WTC11 (cell line): ENCODE measurements at places on chromosomes 3 and 15. TPM values are rescaled to one million over a fixed set of nuclear protein-coding genes. Genes with fewer than 3 reads are reported as not detected.

DNA sequence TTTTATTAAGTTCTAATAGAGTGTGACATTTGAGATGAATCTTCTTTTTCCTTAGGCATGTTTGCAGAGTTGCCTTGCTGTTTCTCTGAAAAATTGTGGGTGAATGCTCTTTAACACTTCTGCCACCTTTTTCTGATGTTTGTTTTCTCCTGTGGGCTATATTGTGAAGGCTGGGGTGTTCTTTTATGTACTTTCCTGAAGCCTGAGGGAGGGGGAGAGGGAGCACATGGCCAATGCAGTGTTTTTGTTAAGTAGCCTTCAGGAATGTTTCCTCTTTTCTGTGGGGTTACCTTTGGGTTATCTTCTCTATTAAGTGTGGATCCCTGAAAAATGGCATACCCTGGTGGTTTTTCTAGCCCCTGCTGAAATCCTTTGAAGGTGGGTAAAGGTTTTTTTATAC, 50.2 kb downstream of the CMC1 start:
- no peak overlapping the region for H3K4me3 ChIP-seq
- DNase-seq = no peak

GRCh38 chr3:66407611-66408218, 93.1 kb downstream of the LRIG1 start:
- H3K36me3 ChIP-seq = peaks cover 84% of the 10 kb centered on the region
- DNase-seq = peak; percentile 90
- H3K4me1 ChIP-seq = peaks cover 46% of the 10 kb centered on the region

GRCh38 chr3:191282251-191283185, 46.7 kb upstream of the CCDC50 start:
- no peak for DNase-seq
- H3K4me3 ChIP-seq = no peak overlapping the region
- H3K4me1 ChIP-seq = no peaks in the 10 kb centered on the region
- H3K27ac ChIP-seq = no peak overlapping the region

- DNase-seq = no peak
- H3K27me3 ChIP-seq = no peaks in the 10 kb centered on the region
- H3K4me1 ChIP-seq = peaks cover 57% of the 10 kb centered on the region
- peak overlapping the region; percentile 20 for H3K4me3 ChIP-seq
- peak overlapping the region; percentile 97 for H3K27ac ChIP-seq
Measured at GRCh38 chr3:106880206-106880605, 497.0 kb upstream of the CCDC54 start.

DNA sequence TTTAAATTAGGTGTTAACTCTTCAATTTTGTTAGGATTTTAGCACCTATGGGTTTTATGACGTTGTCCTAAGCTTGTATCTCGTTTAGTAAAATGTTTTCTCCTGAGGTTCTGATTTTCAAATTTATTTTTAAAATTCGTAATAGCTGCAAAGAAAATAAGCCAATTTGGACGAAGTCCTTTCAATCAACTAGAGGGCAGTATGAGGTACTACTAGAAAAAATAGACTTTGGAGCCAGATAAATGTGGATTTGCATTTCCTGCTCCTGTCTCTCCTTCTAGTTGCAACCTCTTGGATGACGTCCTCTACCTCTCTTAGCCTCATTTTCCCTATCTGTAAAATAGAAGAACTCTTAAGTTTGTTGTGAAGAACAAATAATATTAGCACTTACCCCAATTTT, 81.1 kb downstream of the SLTM start:
- no peak for DNase-seq

DNA sequence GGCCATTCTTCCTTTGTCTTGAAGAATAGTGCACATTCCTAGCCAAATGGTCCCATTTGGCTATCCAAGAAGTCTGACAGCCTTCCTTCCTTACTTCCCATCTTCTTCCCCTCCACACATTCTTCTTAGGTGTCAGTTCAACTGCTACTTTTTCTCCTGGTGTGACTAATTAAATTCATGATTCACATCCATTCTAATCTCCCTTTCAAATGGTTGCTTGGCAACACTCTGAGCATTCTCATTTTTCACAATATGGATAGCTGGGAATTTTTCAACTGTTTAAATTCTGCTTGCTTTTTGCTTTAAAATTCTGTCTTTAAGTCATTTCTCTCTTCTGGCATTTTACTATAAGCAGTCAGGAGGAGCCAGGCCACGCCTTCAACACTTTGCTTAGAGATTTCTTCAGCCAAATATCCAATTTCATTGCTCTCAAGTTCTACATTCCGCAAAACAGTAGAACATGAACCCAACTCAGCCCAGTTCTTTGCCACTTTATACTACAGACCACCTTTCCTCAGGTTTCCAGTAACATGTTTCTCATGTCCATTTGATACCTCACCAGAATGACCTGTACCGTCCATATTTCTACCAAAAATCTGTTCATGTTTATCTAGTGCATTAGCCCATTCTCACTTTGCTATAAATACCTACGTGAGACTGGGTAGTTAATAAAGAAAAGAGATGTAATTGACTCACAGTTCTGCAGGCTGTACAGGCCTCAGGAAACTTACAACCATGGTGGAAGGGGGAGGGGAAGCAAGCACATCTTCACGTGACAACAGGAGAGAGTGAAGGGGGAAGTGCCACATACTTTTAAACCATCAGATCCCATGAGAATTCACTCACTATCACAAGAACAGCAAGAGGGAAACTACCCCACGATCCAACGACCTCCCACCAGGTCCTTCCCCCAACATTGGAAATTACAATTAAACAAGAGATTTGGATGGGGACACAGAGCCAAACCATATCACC, 31.9 kb upstream of the MCF2L2 start:
- H3K27ac ChIP-seq = no peak overlapping the region
- H3K36me3 ChIP-seq = peaks cover 7% of the 10 kb centered on the region; the same call in 1 of the 2 replicates
- H3K27me3 ChIP-seq = peaks cover 3% of the 10 kb centered on the region; the same call in 1 of the 2 replicates
- no peak for DNase-seq

GRCh38 chr15:66744610-66745279, 42.7 kb downstream of the SMAD6 start:
- H3K36me3 ChIP-seq = no peaks in the 10 kb centered on the region
- H3K4me1 ChIP-seq = peaks cover 64% of the 10 kb centered on the region
- H3K27me3 ChIP-seq = no peaks in the 10 kb centered on the region
- H3K27ac ChIP-seq = peak overlapping the region; percentile 97
- no peak for DNase-seq

LYZL4 gene
- not detected in 3 replicates for total RNA-seq

GASK1A gene
- 7.1 to 9.6 TPM (median 7.7 TPM) in 3 replicates for total RNA-seq

DNA sequence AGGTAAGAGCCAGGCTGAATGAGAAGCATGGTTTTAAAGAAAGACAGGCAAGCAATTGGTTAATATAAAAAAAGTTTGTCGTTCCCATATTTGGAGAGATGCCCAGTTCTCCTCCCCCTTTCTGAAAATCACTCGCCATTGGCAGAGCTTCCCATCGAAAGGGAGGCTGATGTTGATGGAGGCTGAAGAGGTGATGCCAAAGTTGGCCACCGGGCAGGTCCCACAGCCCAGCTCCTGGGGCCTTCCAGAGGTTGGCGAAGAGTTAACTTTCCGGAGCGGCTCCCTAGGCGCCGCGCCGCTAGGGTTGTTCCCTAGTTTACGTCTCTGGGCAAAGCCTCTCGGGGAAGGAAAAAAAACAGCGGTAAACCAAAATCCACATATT, 793 bp downstream of the PCOLCE2 start:
- no peaks in the 10 kb centered on the region for H3K36me3 ChIP-seq
- peaks cover 21% of the 10 kb centered on the region for H3K27me3 ChIP-seq
- H3K4me1 ChIP-seq = peaks cover 22% of the 10 kb centered on the region
- peak overlapping the region; percentile 78 for H3K4me3 ChIP-seq
- no peak overlapping the region for H3K27ac ChIP-seq
- DNase-seq = no peak

ATP13A4 gene
- 0.18 to 0.60 TPM (median 0.20 TPM) in 3 replicates for total RNA-seq

P2RY14 gene
- 0.07 TPM in 1 of 3 replicates, not detected in the others for total RNA-seq

ROPN1 gene
- not detected in 3 replicates for total RNA-seq

DNA sequence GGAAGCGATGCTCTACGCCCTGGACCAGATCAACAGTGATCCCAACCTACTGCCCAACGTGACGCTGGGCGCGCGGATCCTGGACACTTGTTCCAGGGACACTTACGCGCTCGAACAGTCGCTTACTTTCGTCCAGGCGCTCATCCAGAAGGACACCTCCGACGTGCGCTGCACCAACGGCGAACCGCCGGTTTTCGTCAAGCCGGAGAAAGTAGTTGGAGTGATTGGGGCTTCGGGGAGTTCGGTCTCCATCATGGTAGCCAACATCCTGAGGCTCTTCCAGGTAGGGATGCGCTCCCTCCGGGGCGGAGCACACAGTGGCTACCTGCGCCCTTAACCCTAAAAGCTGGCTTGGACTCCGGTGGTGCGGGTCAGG, 698 bp downstream of the GRM7 start:
- peak; percentile 14 for DNase-seq
- H3K4me3 ChIP-seq = peak overlapping the region; percentile 77
- no peak overlapping the region for H3K27ac ChIP-seq
- peaks cover 12% of the 10 kb centered on the region; the same call in 1 of the 2 replicates for H3K4me1 ChIP-seq
- H3K36me3 ChIP-seq = peaks cover 24% of the 10 kb centered on the region

GRCh38 chr15:91114301-91114700, 14.2 kb downstream of the SV2B start:
- peaks cover 7% of the 10 kb centered on the region for H3K4me1 ChIP-seq
- no peaks in the 10 kb centered on the region; the same call in none of the 2 replicates for H3K27me3 ChIP-seq
- no peak for DNase-seq
- H3K4me3 ChIP-seq = no peak overlapping the region

DNA sequence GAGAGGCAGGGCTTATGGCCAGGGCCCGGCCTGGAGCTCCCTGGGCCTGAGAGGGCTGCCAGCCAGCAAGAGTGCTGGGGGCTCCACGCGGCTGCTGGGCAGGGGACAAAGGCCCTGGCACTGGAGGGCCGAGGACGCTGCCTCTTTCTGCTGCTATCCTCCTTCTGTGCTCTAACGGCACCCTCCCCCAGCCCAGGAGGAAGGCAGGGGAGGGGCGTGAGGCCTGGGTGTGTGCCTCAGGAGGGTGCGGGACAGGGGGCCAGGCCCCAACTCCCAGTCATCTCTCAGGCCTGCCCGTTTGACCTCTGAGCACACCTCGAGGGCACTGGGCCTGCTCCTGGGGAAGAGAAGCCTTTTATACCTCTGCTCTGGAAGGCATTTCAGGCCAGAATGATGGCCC, 115.5 kb downstream of the ADCY5 start:
- no peak for DNase-seq
- no peaks in the 10 kb centered on the region for H3K27me3 ChIP-seq
- H3K36me3 ChIP-seq = no peaks in the 10 kb centered on the region

DNA sequence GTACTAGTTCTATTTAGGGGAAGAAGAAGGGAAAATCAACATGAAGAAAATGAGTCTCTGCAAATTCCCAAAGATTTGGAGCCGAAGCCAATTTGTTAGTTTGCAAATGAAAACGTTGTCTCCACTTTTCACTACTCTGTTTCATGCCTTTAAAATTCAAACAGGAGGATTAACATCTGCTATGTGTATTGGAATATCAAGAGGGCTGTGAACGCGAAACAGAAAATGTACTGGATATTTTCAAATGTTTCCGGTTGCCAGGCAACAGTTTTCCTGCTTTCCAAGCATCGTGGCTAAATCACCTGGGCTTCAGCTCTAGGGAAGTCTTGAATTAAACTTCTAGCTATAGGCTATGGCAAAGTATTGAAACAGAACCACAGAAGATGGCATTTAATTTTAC, 172.8 kb downstream of the KCNMB2 start:
- DNase-seq = no peak
- H3K4me3 ChIP-seq = no peak overlapping the region
- no peaks in the 10 kb centered on the region for H3K36me3 ChIP-seq
- H3K27ac ChIP-seq = no peak overlapping the region; the same call in 1 of the 2 replicates
- peaks cover 43% of the 10 kb centered on the region for H3K4me1 ChIP-seq

DNA sequence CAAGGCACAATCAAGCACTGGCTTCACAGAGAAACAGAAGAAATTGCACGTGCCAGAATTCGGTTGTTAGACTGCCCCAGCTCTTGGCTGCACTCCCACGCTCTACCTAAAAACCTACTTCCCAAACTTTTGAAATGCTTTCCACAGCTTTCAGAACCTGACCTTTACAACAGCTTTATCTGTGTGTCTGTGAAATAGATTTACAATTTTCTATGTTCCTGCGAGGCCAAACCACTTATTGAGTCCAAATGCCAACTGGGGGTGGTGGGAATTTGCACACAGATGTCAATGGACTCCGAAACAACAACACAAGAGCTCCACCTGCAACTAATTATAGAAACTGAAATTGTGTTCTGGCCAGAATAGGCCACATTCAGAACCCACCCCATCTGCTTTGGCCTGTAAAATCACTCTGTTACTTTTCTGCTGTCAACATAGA, 44.6 kb downstream of the ERC2 start:
- 0 out of 2 replicates have a peak overlapping the region, but pooled peaks have one; percentile 22 for H3K27ac ChIP-seq
- no peaks in the 10 kb centered on the region for H3K27me3 ChIP-seq
- no peak for DNase-seq
- no peak overlapping the region for H3K4me3 ChIP-seq
- peaks cover 15% of the 10 kb centered on the region for H3K4me1 ChIP-seq
- peaks cover 26% of the 10 kb centered on the region for H3K36me3 ChIP-seq

GRCh38 chr3:24937228-24937627, 442.6 kb upstream of the THRB start:
- no peaks in the 10 kb centered on the region for H3K4me1 ChIP-seq
- DNase-seq = no peak
- no peak overlapping the region for H3K27ac ChIP-seq
- no peaks in the 10 kb centered on the region; the same call in 1 of the 2 replicates for H3K27me3 ChIP-seq

SI gene
- not detected in 3 replicates for total RNA-seq

- no peak overlapping the region for H3K27ac ChIP-seq
- peaks cover 2% of the 10 kb centered on the region; the same call in 1 of the 2 replicates for H3K27me3 ChIP-seq
- no peaks in the 10 kb centered on the region for H3K4me1 ChIP-seq
- no peak for DNase-seq
- peaks cover 7% of the 10 kb centered on the region for H3K36me3 ChIP-seq
- no peak overlapping the region for H3K4me3 ChIP-seq
Measured at GRCh38 chr15:91530956-91531582, 322.4 kb upstream of the SLCO3A1 start.

GABRR3 gene
- total RNA-seq = not detected in 3 replicates

- H3K4me3 ChIP-seq = no peak overlapping the region
- H3K4me1 ChIP-seq = peaks cover 19% of the 10 kb centered on the region
- no peak overlapping the region for H3K27ac ChIP-seq
- DNase-seq = no peak
Measured at GRCh38 chr3:27637346-27637995, 84.7 kb downstream of the EOMES start.

- no peak overlapping the region for H3K27ac ChIP-seq
- H3K4me3 ChIP-seq = 0 out of 2 replicates have a peak overlapping the region, but pooled peaks have one; percentile 7
- peak; percentile 54 for DNase-seq
- peaks cover 15% of the 10 kb centered on the region for H3K27me3 ChIP-seq
- peaks cover 6% of the 10 kb centered on the region; the same call in 1 of the 2 replicates for H3K36me3 ChIP-seq
- peaks cover 48% of the 10 kb centered on the region for H3K4me1 ChIP-seq
Measured at GRCh38 chr3:45992133-45992729, 3.4 kb downstream of the FYCO1 start.

GRCh38 chr3:114706591-114707232, 412.9 kb downstream of the TIGIT start:
- H3K27ac ChIP-seq = no peak overlapping the region
- peaks cover 26% of the 10 kb centered on the region for H3K4me1 ChIP-seq
- H3K36me3 ChIP-seq = no peaks in the 10 kb centered on the region

SLC24A5 gene
- not detected in 3 replicates for total RNA-seq
